ENCODE measurements at places on chromosomes 5 and 9.

- DNase-seq, result no peak
Observed at GRCh38 chr5:172534229-172535107, 80.1 kb upstream of the SH3PXD2B start.

- no peak for DNase-seq
Observed at GRCh38 chr5:171647043-171647903, 138.3 kb upstream of the SMIM23 start.

DNA sequence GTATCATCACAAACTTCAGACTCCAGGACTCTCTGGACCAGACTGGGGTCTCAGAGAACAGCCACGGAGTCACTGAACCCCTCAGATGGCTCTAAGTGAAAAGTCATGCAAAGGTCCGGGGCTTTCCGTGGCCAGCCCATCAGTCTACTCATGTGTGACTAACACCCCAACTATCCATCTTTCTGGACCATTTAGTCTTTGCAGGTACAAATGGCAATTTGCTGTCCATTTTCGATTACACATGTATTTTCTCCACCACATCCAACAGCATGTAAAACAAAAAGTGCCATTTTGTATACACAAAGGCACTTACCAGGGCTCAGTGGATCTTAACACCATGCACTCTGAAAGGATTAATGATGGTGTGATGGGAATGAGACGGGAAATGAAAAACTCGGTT, 387.7 kb downstream of the BNC2 start:
- no peak for DNase-seq

- no peak for DNase-seq
Observed at GRCh38 chr5:8770431-8770830, 775.4 kb downstream of the SEMA5A start.

DNA sequence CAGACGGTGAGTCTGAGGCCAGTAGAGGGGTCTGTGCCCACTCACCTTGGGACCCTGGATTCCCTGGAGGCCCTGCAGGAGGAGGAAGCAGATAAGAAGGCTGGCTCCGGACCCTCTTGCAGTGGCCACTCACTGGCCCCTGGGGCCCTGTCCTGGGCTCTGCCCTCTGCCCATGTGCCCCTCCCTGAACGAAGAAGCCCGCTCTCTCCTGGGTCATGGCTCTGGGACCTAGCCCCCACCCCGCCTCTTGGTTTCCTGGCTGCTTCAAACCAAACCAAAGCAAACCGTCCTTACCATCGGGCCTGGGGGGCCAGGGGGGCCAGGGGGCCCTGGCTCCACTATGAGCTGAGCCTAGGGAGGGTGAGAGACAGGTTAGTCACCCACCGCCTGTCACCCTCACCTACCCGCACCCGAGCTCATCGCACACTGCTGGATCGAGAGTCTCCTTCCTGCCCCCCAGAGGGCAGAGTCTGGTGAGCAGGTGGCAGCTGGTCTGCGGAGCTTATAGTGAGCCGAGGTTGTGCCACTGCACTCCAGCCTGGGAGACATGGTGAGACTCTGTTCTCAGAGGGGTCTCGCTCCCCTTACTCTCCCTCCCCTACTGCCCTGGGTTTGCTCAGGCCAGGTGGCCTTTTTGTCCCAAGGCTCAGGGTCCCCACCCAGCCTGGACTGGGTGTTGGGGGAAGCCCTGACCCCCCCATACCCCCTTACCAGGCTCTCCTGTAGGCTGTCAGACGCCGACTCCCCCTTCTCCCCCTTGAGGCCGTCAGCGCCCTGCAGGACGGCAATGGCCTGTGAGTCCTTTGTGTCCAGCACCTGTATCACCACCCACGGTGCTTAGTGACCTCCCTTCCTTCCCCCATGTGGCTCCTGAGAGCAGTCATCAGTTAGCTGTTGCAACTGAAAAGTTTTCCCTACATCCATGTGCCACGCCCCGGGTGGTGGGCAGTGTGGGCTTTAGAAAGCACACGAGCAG, 15.2 kb upstream of the PHYKPL start:
- no peak for DNase-seq

DNA sequence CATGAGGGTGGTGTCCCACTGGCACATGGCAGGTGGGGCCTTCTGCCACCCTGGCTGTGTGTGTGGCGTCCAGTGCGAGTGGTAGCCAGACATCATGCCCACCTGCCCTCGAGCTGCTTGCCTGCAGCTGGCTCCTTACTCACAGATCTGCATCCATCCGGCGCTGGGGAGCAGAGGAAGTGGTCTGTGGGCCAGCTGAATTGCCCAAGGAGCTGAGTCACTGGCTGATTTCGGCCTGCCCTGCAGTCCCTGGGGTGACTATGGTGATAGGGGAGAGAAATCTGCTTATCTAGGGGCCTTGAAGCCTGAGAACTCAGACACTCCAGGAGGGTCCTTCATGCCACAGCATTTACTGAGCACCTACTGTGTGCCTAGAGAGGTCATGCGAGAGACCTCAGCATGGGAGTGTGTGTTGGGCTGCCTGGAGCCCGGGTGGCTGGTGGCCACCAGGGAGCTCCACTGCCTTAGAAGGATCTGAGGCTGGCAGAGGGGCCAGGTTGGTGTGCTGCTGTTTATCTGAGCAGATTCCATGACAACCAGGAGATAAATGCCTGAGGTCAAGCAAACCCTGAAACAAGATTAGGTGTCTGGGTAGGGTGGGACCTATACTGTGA, 57.1 kb downstream of the SLC22A5 start:
- DNase-seq, result peak; percentile 45

DNA sequence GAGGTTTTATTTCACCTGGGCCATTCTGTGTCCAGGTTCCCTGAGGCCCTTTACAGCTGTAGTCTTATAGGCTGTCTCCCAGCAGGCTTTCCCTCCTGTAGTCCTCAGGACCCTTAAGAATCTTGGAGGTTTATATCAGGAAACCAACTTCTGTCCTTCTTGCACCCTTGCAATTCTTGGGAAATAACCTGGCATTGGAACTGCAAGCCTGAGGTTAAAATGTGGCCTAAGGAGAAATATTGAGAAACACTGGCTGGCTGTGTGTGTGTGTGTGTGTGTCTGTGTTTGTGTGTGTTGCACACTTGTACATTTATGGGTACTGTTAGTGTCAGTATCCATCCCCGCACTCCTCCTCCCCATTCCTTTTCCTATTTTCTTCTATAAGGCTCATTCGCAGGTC, 168.9 kb downstream of the PAPPA start:
- no peak for DNase-seq

- no peak for DNase-seq
Observed at GRCh38 chr9:16033253-16033652, 480.4 kb downstream of the CCDC171 start.

- DNase-seq, result no peak
Observed at GRCh38 chr5:66796305-66797292, 200.4 kb downstream of the MAST4 start.

DNA sequence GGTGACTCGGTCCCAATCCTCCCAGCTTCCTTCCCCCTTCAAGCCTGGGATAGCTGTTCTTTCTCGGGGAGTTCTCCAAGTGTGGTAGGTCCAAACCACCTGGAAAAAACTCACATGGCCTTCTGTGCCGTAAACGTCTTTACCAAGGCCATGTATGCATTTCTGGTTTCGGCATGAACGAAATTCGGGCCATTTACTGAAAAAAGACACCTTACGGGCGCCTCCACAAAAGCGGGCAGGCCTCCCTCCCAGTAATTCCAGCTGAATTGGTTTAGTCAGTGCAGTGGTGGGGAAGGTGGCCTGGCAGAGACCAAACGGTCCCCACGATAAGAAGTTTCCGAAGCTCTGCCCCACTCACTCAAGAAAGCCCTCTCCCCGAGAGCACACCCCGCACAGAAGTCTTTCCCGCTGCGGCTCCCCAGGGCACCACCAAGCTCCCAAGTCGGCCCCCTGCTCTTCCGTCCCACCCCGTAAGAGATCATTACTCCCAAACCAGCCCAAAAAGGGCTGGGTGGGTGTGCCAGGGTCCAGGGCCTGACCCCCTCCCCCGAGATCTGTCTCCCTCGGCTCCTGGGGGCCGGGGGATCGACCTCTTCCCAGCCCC, 86.3 kb upstream of the MELK start:
- peak; percentile 22 for DNase-seq

DNA sequence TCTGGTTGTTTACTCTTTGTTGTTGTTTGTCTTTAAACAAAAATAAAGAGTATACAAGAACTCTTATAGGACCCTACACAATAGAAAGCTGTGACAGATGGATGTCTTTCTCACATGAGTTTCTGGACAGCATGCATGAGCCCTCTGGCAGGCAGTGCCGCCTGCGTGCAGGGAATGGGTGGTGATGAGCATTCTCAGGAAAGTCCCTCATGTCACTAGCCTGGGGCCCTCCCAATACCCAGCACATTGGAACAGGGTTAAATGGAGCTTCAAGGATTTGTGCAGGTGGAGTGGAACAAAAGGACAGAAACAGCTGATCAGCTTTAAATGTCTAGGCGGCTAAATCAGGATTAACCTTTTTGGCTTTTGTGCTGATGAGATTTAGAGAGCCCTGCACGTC, 181.0 kb upstream of the CD180 start:
- no peak for DNase-seq

DNA sequence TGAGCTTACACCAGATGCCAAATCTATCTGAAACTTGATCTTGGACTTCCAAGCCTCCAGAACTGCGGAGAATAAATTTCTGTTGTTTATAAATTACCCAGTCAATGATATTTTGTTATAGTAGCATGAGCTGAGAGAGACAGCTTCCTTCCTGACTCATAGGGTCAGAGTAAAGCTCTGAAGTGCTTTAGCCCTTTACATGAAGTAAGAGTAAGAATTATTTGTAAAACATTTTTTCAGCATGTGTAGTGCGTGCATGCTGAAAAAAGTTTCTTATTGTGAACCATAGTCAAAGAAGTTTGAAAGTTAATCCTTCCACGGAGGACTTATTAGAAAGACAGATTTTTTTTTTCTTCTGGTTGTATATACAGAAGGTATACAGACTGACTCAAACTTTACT, 172.4 kb downstream of the DMRT2 start:
- DNase-seq, result no peak

DNA sequence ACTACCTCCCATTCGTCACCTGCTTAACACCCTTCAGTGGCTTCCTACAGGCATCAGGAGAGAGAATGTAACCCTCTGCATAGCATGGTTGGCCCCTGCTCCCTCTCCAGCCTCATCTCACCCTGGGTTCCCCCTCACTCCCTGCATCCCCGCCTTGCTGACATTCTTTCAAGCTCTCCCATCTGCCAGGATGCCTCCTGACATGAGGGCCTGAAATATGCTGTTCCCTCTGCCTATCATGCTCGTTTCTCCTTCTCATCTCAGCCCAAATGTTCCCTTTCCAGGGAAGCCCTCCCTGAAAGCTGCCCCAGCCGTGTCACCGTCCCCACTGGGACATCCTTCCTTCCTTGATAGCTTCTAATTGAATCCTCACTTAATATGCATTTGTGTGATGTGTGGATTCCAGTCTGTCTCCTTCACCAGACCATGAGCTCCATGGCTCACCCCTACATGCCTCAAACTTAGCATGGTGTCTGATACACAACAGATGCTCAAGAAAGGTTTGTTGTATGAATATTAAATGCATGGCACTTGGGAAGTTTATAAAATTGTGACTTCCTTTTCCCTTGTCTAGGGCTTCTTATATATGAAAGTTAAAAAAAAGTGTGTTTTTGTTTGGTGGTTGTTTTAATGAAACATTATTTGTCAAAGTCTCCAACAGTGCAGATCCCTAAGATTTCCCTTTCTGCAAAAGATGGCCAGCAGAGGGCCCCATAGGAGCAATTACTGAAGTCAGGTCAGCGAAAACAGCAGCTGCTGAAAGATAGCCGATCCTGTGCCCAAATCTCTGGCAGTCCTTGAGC, 7.3 kb upstream of the C5orf58 start:
- DNase-seq, result peak; percentile 60

DNA sequence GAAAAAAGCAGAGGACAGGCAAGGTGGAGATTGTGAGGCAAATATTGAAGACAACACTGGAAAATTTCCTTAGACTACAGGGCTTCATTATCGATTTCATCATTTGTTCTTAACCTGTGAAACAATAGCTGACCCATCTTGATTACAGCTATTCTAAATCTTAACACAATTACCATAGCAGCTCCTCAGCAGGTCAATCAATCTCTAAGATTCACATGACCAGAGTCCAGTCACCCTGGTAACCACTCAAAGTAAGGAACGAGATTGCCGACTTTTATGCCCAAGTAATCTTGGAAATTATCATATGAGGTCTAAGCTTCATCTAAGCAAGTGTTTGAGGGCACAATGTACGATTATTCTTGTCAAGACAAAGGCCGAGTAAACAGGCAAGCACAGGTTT, 93.8 kb downstream of the TTC39B start:
- no peak for DNase-seq

DNA sequence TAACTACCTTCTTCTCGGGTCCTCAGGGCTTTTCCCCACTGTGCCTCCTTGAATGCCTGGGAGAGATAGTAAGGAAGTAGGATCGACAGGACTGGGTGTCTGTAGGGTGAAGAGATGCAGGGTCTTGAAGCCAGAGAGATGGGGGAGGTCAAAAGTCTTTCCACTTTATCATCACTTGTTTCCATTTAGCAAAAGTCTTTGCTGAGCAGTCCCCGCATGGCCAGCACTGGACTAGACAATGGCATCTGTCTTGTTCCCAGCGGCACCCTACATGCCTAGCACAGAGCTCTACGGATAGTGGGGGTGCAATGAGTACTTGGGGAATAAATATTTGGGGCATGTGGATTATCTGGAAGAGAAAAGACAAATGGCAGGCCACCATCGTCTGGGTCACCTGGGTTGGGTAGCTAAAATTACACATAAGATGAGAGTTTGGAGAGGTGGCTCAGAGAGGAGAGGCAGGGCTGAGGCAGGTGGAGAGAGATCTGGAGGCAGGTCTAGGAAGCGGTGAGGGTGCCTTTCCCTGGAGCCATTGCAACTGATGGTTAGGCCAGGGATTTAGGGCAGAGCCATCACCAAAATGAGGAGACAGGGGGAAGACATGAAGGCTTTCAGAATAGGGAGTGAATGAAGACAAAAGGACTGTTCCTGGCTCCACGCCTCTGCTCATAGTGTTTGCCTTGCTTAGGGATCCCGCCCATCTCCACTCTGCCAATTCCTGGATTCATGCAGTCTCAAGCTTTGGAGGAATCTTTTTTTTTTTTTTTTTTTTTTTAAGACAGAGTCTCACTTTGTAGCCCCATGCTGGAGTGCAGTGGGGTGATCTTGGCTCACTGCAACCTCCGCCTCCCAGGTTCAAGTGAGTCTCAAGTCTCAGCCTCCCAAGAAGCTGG, 250.8 kb upstream of the KLF4 start:
- DNase-seq, result no peak

- DNase-seq, result peak; percentile 93
Observed at GRCh38 chr9:137459152-137459600, at the start of gene NSMF. Gene NSMF (minus strand): TSS chr9:137459334. CDS start chr9:137459102, 232 bp downstream.

DNA sequence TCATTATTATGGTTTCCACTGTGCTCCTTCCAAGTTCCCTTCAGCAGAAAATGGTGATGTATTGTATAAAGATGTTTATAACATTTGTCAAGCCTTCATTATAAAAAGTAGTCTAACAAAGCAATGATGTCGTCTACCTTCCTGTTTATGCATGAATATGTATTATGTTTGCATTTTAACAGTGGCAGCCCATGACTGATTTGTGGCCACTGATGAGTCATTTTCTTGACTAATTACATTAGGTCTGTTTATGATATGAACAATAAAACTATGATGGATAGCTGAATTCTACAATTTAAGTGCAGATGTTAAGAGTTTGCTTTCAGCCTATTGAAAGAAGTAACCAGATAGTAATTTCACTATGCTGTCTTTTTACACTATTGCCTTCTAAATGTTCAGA, 75.4 kb upstream of the ADAMTS19 start:
- no peak for DNase-seq

- no peak for DNase-seq
Observed at GRCh38 chr5:76720988-76721569, 5.2 kb downstream of the F2R start.
